Activated T-helper 1 cell treated with anti-CD3 and anti-CD28 coated beads, Interleukin-2, amount 50 U/mL, for 16 hours (primary cell): ENCODE measurements at places on chromosomes 12 and 14.

- DNase-seq: no peak
These were observed 14.9 kb downstream of the SCAF11 start for GRCh38 chr12:45975506-45975905.

DNA sequence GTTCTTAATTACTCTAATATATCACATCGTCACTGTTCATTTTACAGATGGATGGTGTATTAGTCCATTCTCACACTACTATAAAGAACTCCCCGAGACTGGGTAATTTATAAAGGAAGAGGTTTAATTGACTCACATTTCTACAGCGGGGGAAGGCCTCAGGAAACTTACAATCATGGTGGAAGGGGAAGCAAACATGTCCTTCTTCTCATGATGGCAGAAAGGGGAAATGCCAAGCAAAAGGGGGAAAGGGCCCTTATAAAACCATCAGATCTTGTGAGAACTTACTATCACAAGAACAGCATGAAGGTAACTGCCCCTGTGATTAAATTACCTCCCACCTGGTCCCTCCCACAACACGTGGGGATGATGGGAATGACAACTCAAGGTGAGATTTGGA is 6.5 kb downstream of the TMBIM4 start:
- DNase-seq: no peak

DNA sequence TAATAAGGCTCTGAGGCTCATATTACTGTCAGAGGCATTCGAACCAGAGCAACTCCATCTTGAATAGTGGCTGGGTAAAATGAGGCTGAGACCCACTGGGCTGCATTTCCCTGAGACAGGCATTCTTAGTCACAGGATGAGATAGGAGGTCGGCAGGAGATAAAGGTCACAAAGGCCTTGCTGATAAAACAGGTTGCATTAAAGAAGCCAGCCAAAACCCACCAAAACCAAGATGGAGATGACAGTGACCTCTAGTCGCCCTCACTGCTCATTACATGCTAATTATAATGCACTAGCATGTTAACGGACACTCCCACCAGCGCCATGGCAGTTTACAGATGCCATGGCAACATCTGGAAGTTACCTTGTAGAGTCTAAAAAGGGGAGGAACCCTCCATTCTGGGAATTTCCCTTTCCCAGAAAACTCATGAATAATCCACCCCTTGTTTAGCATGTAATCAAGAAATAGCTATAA is 18.1 kb upstream of the PRICKLE1 start:
- no peak for DNase-seq

GRCh38 chr12:18389820-18390219 is 128.5 kb downstream of the PIK3C2G start:
- DNase-seq: no peak

DNA sequence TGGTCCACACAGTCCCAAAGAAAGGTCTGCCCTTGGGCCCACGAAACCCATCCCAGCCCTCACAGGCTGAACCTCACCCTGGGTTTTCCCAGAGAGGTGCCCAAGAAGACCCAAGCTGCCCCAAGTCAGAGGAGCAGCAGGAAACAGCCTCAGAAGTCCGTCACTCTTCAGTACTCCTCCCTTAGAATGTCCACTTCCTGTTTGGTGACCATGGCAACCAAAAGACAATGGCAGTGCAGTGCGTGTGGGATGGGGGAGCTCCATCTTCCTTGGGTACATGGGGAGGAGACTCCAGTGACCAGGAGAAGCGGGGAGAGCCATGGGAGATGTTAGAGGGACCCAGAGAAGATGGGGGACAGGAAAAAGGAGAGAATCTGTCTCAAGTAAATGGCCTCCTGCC is 11.3 kb downstream of the SELPLG start:
- no peak for DNase-seq

DNA sequence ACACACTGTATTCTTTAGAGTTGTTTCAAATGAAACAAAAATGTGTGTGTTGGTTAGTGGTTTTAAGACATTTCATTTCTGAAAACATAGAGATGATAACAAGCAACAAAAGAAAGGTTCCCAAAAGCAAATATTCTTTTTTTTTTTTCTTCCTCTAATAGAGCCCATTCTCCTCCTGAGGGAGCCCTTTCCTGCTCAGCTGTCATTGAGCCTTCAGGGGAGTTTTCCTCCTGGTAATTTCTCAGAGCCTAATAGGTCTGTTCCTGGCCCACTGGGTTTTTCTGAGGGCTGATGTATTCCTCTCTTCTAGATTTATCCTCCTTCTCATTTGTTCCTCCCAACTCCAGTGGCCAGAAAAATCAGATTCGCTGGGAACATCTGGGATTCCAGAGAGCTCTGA is 654.5 kb downstream of the NOVA1 start:
- DNase-seq: no peak

GRCh38 chr14:57153286-57153685 is 115.4 kb downstream of the EXOC5 start:
- DNase-seq: no peak

GRCh38 chr14:99603471-99604277 is at the start of gene CCDC85C:
Gene CCDC85C (minus strand): TSS chr14:99604207. CDS start chr14:99603959, 248 bp downstream.
- no peak for DNase-seq

DNA sequence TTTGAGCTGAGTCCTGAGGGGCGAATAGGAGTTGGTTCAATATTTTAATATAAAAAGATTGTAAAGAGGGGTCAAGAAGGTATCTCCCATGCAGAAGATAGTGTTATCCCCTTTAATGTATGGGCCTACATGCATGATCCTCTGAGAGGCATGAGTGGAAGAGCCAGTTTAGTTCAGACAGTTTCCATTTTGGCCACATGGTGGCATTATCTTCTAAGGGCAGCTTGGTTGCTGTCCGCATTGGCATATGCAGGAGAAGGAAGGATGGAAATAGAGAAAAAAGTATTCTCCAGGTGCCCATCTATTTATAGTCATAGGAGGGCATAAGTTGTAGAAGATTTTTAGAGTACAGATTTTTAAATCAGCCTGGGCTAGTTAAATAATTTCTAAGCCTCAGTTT is 5.4 kb downstream of the SAMD4A start:
- no peak for DNase-seq

DNA sequence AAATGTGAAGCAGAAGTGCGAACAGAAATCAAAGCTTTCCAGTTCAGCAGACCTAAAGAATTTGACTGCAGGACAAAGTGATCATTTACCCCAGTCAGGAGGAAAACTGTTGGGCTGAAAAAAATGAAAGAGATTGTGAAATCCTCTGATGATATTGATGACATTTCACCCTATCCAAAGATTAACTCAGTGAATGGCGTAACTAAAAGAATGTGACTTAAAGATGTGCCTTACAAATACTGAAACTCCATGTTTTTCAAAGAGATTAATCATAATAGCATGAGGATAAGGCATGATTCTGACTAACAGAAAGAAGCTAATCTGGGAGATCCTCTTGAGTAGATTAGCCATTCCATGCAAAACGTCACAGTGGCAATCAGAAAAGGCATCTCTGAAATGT is 225.6 kb downstream of the DUSP6 start:
- no peak for DNase-seq

- no peak for DNase-seq
These were observed 110.7 kb downstream of the NAV3 start for GRCh38 chr12:77941401-77941800.

GRCh38 chr12:43329375-43329774 is 222.6 kb downstream of the ADAMTS20 start:
- DNase-seq: no peak

- DNase-seq: no peak
These were observed 49.5 kb upstream of the RTRAF start for GRCh38 chr14:51939755-51940301.

DNA sequence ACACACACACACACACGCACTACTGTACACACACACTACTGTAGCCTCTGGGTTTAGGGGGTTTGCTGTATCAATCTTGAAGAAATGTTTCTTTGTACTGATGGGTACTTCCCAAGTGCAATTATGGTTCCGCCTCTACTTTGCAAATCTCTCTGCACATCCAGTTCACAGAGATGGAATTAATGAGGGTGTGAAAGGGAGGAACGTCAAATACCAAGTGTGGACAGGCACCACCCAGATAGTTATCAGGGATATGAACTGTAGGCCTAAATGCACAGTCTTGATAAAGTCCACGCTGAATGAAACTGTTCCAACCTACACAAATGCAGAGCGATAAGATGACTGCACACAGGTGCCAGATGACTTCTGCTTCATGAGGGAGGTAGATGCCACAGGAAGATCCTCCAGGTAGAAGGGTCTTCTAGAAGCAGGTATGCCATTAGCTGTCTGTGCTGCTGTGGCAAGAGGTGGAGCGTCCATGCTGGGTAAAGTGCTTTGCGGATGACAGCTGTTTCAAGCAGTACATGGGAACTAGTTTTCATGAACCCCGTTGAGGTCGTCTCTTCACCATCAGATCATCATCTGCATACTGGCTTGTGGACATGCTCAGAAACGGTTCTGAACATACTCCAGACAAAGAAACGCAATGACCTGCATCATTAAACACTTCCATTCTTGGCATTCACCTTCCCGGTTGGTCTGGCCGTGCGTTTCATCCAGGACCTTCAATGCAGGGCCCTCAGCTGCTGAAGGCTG is 314.3 kb upstream of the RTL1 start:
- DNase-seq: no peak

- no peak for DNase-seq
These were observed 54.4 kb upstream of the BTG1 start for GRCh38 chr12:92199819-92200576.

- DNase-seq: no peak
These were observed 274.8 kb downstream of the DPF3 start for GRCh38 chr14:72619111-72619571.

- DNase-seq: no peak
These were observed 24.4 kb upstream of the E2F7 start for GRCh38 chr12:77089686-77090220.

DNA sequence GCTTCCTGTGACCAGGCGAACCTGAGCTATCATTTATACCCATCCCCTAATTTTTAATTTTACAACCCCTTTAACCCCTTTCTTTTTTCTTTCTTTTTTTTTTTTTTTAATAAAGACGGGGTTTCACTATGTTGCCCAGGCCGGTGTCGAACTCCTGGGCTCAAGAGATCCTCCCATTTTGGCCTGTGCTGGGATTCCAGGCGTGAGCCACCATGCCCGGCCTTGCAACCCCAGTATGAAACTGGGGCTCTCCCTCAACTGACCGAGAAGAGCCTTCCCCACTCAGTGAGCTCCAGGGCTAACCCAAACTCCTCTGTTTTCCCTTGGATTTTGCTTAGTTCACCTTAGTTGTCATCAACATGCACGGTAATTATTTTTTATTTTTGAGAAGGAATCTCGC is 992 bp downstream of the CPSF2 start:
- no peak for DNase-seq

DNA sequence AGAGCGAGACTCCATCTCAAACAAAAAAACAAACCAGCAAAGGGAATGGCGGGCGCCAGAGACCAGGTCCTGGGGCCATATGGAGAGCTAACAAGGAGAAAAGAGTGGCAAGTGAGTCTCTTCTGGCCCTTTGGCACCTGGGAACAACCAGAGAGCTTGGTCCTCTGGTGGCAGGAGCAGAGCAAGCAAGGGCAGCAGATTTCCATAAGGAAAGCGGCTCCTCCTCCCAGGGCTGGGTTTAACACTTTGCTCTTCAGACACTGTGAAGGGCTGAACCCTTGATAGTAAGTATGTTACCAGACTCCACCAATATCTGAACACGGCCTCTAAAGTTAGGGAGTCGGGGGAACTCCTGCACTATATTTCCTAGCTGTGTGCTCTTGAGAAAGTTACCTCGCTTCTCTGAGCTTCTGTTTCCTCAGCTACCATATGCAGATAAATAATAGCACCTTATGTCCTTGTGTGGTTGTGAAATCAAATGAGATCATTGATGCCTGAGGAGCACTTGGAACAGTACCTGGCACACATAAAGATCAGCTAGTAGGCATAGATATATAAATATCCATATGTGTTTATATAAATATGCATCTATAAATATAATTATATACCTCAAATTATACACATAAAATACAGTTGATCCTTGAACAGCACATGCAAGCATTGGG is 33.4 kb upstream of the PLEKHG6 start:
- DNase-seq: no peak

DNA sequence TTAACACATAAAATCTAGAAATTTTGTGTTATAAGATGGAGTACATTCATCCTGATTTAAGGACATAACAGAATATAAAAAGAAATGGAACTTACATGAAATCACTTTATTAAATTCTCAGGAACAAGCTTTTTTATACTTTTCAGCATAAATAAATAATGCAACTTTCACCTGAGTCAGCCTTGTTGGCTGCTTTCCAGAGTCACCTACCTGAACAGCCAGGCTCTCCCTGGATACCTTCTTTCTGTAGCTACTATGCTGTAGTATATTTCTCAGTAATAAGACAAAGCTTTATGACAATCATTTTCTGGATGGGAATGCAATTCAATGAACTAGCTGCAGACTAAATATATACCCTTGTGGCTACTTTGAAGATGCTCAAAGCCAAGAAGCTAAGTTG is 111.9 kb downstream of the NTS start:
- DNase-seq: no peak

- DNase-seq: no peak
These were observed 19.2 kb downstream of the XRCC3 start for GRCh38 chr14:103696070-103696402.

DNA sequence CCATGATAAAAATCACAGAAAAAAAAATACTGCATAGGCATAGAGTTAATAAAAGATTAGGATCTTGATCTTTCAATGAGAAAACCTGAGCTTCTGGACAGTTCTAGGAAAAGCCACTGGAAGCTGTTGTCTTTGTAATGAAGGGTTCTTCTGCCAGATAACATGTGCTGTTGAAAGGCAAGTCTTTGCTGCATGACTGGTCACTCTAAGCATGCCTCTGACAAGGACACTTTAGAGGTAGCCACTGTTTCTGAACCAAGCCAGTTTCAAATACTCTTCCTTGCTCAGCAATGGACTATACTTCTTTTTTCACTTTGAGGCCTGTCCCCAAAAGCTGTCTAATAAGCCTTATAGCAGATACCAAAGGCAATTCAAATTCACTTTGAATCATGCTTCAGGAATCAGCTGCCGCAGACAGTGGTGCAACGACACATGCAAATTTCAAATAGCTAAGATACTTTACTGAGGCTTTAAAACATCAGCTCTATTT is 70.2 kb downstream of the BTG1 start:
- DNase-seq: no peak

DNA sequence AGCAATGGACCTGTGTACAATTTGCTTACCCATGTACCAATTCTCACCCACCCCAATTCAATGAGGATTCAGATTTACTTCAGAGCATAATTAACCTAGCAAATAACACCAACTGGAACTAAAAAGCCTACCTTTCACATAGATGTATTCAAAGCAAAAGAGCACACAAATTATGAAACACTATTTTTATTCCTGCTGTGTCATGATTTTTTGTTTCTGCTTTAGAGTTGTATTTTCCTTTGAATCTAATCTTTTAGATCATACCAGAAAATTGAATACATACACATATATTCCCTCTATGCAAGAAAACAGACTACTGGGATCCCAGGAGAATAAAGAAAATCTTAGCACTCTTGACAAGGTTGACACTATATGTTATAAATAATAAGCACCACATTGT is 5.9 kb downstream of the KICS2 start:
- DNase-seq: no peak

GRCh38 chr12:122412851-122413433 is 9.5 kb downstream of the CLIP1 start:
- DNase-seq: no peak
